Regular cardiac myocyte (primary cell): ENCODE measurements at places on chromosomes 1 and 21. TPM values are rescaled to one million over a fixed set of nuclear protein-coding genes. Genes with fewer than 3 reads are reported as not detected.

Gene RAVER2
- total RNA-seq, result 3.9 and 4.0 TPM in 2 replicates

Gene PADI2
- 0.19 and 0.56 TPM in 2 replicates for total RNA-seq

Gene SPRR2D
- total RNA-seq, result not detected in 2 replicates

Gene FCRL5
- total RNA-seq, result not detected in 2 replicates

Gene DYNLT4
- total RNA-seq, result not detected in 2 replicates

Gene NTRK1
- total RNA-seq, result 0.77 and 1.1 TPM in 2 replicates
